ENCODE measurements at places on chromosomes 3 and 15.
A peak's percentile ranks its signal among the peaks of the same experiment; 100 is the strongest.

DNA sequence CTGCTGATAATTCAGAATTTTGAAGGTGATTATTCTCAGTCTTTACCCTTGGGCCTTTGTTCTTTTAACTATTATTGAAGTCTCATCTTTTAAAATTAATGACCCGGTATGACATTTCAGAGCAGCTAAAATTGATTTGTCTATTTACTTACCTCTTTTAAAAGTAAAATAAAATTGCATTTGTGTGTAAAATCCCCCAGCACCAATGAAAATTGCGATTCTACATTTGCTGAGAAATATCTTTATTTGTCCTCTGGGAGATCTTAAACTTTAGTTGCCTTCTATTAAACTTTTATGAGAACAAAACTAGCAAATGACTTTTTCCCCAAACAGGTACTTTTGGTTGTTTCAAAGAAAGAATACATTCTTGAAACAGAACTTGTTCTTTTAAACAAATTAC, 7.5 kb upstream of the IL5RA start:
- DNase-seq, result no peak

- DNase-seq, result no peak
Observed at GRCh38 chr3:104436506-104436905, 930.2 kb upstream of the ALCAM start.

DNA sequence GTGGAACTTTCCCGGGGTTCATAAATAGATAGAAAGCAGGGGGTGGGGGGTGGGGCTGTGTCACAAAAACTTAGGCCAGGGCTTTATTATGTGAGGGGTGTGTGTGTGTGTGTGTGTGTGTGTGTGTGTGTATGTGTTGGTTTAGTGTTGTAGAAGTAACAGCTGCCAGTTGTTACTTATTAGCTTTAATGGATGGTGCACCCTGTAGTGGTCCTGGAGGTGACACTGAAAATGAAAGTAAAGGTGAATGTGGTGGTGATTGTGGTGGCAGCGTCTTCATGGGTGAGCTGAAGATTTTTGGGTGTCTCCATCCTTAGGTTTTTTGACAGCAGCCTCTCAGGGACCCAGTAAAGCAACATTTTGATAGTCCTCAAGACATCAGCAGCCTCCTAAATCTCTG, 449.9 kb downstream of the PDCD6IP start:
- no peak for DNase-seq

- no peak for DNase-seq
Observed at GRCh38 chr3:58124387-58124786, 86.4 kb downstream of the DNASE1L3 start.

- DNase-seq, result no peak
Observed at GRCh38 chr3:194235160-194235559, 99.2 kb downstream of the HES1 start.

GRCh38 chr3:17740721-17741141, 1.7 kb downstream of the TBC1D5 start:
- DNase-seq, result peak; percentile 7

- peak; percentile 47 for DNase-seq
Observed at GRCh38 chr3:131591394-131592014, 88.7 kb upstream of the MRPL3 start.

GRCh38 chr3:31724651-31725050, 191.9 kb downstream of the STT3B start:
- no peak for DNase-seq

DNA sequence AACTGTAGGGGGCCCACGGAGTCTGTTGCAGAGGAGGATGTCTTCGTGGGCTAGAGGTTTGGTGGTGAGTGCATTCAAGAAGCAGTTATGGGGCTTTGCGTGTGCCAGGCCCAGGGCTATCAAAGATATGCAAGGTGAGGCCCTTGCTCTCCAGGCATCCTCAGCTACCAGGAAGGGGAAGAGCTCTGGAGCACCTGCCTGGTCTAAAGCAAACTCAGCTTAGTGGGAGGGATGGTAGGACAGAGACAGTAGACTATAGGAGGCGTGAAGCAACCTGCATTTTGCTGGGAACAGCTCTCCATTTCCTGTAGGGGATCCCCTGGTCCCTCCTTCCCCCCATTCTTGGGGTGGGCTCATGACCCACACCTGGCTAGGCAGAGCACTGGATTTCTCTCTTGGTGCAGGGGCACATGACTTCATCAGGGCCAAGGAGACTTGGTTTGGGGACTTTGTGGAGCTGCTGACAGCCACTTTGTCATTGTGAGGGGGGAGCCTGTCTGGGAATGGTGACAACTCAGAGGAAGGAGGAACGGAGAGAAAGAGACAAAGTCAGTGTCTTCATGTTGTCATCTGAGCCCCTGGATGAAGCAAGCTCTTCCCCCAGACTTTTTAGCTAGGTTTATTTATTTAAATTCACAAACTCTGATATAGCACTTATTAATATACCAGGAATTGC, 8.6 kb upstream of the EEFSEC start:
- no peak for DNase-seq

GRCh38 chr3:135897715-135898114, 67.8 kb upstream of the PPP2R3A start:
- no peak for DNase-seq

DNA sequence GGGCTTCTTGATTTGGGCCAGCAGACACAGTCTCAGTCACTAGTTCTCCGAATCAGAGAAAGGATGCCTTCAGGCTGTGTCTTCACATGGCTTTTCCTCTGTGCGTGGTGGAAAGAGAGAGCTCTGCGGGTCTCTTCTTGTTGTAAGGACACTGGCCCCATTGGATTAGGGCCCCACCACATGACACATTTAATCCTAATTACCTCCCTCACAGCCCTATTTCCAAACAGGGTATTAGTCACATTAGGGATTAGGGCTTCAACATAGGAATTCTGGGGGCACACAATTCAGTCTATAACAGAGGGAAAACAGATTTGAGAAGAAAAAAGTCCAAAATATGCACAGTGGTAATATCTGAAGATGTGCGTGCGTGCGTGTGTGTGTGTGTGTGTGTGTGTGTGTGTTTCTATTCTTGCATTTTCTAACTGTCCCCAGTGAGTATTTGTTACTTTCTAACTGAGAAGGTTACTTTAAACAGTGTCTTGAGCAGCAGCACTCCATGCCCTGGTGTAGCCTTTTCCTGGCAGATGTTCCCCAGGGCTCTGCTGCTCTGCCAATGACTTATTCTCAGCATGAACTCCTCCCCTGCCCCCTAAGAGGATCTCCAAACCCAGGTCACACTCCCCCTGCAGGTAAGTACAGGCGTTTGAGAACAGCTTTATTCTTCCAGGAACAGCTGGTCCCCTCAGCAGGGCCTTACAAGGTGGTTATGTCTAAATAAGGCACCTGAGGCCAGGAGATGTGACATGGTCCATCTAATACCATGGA, 72.9 kb downstream of the RPL39L start:
- DNase-seq, result peak; percentile 51

DNA sequence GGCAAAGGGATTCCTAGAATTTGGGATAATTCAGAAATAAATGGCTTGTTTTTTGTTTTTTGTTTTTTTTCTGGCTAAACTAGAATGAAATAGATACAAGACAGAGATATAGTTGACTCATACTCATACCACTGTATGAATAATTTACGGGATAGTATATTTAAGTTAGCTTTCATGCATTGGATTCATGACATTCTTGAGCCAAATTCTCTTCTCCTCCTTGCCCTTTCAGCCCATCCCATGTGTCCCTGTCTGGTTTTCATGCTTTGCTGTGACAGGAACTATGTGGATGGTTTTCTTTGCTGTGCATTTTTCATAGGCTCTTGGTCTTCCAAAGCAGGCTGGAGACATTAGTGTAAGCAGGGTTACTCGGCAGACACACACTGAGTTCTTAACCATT, 66.6 kb upstream of the UMPS start:
- DNase-seq, result no peak

DNA sequence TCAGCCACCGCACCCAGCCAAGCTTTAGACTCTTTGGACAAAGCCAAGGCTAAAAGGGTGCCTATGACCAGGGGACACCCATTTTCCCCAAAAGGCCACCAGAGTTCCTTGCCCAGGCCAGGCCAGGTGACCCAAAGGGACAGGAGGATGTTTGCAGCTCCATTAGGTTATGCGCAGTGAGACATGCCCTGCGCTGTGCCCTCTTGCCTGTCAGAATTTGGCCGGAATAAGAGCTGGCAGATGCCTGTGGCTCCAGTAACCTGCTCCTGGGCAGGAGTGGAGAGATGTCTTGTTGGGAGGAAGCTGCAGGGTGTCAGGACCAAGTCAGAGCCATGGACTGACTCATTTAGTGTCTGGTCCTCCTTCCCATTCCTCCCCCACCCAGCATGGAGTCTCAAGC, 20.5 kb downstream of the DNASE1L3 start:
- no peak for DNase-seq

- no peak for DNase-seq
Observed at GRCh38 chr15:36827824-36828223, 248.4 kb downstream of the CDIN1 start.

GRCh38 chr3:65854606-65855304, 184.0 kb downstream of the MAGI1 start:
- peak; percentile 22 for DNase-seq

GRCh38 chr3:157463816-157464215, 27.2 kb downstream of the PTX3 start:
- DNase-seq, result no peak

DNA sequence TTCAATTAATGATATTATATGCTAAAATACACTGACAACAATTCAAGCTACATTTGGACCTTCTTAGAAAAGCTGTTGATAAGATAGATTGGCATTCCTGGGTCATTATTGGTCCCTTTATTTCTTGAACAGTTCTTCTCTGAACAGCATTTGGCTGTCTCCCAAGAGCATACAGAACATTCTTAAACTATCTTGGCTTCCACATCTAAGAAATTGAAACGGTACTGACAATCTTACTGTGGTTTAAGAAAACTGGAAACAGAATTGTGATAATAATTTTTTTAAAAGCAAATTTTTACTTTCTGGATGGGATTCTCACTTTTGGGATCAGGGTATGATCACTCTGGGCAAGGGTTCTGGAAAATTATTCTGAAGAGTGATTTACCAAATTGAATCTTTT, 161.7 kb upstream of the ZNF385D start:
- no peak for DNase-seq

DNA sequence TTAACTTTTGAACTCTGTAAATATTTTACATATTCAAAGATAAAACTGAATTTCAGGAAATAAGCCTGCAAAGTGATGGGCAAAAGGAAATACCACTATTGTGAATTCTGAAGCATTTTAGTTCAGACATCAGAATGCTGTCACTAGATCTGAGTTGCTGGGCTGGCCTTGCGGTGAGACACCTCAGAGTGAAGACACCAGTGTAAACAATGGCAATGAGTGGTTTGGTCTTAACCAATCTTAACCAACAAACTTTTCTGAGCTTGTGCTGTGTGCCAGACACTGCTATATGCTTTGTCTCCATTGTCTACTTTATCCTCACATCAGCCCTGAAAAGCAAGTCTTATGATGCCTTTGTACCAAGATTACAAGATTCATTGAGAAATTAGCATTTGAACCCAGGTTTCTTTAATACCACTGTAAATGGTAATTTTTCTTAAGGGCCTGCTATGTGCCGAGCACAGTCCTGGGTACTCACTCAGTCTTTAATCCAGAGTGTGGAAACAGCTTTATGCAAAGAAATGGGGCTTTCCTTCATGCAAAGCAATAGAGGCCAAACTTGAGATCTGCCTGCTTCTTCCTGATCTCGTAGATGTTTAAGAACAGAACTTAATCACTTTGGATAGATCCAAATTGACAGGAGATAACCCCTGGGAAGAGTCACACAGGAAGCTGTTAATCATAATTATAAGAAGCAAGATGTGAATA, 55.0 kb downstream of the TMEM39A start:
- DNase-seq, result no peak

DNA sequence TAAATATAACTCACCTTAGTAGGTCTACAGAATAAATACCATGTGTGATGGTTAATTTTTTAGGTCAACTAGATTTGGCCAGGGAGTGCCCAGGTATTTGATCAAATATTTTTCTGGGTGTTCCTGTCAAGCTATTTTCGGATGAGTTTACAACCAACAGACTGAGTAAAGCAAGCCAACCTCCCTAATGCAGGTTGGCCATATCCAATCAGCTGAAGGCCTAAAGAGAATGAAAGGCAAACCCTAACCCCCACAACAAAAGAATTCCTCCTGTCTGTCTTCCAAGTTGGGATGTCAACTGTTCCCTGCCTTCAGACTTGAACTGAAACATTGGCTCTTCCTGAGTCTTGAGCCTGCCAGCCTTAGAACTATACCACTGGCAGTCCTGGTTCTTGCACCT, 28.6 kb downstream of the TASOR start:
- no peak for DNase-seq

DNA sequence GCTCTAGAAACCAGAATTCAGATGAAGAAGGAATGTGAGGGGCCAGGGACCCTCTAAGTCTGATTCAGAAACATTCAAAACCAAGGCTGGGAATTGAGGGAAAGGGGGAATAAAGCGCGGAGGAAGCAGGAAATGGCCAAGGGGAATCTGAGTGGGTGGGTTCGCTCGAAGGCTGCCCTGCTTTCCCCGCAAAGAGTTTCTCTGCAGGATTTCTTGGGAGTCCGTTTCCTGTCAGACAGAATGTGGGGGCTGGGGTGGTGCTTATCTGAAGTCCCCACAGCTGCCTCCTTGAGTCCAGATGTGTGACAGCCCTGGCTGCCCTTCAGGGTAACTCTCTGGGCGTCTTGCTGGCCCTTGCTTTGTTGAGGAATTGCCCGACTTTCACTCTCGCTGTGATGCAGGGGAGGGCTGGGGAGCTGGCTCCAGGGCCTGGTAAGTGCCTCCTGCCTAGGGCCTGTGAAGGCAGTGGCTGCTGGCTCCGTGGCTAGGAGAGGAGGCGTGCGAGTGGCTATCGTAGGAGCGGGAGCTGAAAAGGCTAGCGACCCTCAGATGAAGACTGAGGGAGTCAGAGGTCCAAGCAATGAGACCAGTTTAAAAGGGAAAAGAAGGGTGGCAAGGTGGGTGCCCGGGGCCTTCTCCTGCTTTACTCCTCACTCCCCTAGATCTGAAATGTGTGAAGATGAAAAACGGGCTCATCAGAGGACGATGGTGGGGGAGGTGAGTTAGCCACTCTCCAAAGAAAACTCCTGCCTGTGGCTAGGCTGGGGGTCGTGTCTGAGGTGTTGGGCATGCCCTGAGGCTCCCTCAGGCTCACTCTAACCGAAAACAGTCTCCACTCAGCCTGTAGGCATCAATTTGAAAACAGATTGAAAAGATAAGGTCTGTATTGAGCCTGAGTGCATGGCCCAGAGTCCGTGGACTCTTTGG, 143.9 kb upstream of the UMPS start:
- no peak for DNase-seq

GRCh38 chr15:25435474-25436243, 3.2 kb downstream of the UBE3A start:
- DNase-seq, result no peak

- no peak for DNase-seq
Observed at GRCh38 chr15:96087180-96087884, 243.2 kb upstream of the NR2F2 start.

DNA sequence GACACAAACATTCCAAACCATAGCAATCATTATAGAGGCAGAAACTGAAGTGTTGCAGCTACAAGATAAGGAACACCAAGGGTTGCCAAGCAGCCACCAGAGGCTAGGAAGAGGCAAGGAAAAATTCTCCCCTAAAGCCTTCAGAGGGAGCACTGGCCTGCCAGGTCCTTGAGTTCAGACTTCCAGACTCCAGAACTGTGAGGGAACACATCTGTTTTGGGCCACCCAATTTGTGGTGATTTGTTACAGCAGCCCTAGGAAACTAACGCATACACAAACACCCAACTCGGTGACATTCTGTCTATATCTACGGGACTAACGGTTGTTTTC, 54.6 kb downstream of the MB21D2 start:
- DNase-seq, result no peak

All from Calu3 (cell line).